Stimulated activated CD8-positive, alpha-beta memory T cell treated with anti-CD3 and anti-CD28 coated beads, Interleukin-2, amount 100 ng/mL, for 48 hours (primary cell): ENCODE measurements at places on chromosomes 3 and 15.

DNA sequence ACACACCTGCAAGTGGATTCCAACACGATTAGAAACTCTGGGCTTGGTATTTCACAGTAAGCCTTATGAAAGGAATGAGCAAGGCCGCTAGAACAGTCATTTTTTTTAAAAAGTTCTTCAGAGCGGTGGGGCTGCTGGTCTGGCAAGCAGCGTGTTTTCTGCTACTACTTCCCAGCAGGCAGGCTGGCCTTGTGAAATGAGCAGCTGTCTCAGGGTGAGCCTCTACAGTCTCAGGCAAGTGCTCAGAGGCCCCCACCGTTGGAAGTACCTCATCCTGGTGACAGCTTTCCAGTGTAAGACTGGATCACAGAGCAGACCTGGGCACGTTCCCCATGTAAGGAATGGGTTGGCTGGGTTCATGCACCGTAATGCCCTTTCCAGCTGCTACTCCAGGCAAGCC, 119.2 kb downstream of the LRIG1 start:
- DNase-seq, result no peak

GRCh38 chr3:12302564-12302963, 13.7 kb downstream of the PPARG start:
- no peak for DNase-seq

GRCh38 chr3:1506090-1506489, 413.3 kb downstream of the CNTN6 start:
- DNase-seq, result no peak

- no peak for DNase-seq
Observed at GRCh38 chr3:197186887-197187588, 111.4 kb downstream of the DLG1 start.

GRCh38 chr15:93467337-93467736, 378.3 kb upstream of the RGMA start:
- no peak for DNase-seq

GRCh38 chr3:44562147-44562546, 7.2 kb downstream of the ZKSCAN7 start:
- no peak for DNase-seq

DNA sequence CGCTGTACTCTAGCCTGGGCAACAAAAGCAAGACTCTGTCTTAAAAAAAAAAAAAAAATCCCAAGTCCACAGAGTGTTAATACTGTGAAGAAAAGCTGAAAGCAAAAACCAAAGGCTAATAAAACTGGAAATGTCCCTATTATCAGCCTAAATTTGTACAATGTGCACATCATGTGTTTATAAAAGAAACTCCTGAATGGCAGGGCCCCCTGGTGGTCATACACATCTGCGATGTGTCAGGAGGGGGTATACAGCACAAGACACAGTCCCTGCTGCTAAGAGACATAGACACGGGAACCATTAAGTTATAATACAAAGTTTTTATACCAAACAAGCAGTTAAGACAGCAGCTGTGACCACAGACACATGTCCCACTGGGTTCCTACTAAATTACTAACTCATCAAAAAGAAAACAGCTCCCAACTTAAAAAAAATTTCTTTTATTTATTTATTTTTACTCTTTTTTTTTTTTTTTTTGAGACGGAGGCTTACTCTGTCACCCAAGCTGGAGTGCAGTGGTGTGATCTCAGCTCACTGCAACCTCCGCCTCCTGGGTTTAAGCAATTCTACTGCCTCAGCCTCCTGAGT, 31.0 kb downstream of the IDH2 start:
- DNase-seq, result peak; percentile 60

DNA sequence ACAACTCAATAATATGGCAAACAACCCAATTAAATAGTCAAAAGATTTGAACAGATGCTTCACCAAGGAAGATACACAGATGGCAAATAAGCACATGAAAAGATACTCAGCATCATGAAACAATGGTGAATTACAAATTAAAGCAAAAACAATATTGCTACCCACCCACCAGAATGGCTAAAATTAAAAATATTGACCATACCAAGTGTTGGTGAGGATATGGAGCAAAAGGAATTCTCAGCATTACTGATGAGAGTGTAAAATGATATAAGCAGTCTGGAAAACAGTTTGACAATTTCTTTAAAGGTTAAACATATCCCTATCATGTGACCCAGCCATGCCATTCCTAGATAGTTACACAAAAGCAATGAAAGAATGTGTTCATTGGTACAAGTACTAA, 5.7 kb upstream of the PXYLP1 start:
- DNase-seq, result no peak

DNA sequence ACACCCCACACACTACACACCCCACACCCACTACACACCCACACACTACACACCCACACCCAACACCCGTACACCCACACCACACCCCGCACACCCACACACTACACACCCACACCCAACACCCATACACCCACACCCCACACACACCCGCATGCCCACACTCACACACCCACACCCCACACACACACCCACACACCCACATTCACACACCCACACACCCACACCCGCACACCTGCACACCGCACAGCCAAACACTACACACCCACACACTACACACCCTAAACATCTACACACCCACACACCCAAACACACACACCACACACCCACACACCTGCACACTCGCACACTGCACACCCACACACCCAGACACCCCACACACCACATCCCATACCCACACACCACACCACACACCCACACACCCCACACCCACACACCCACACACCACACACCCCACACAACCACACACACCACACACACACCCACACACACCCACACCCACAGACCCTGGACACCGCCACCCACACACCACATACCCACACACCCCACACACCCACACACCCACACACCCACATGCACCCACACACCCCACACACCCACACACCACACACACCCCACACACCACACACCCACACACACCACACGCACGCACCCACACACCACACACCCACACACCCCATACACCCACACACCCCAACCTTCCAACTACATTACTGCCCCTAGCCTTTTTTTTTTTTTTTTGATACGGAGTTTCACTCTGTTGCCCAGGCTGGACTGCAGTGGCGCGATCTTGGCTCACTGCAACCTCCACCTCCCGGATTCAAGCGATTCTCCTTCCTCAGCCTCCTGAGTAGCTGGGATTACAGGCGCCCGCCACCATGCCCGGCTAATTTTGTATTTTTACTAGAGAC, 16.9 kb downstream of the CEP19 start:
- DNase-seq, result no peak

DNA sequence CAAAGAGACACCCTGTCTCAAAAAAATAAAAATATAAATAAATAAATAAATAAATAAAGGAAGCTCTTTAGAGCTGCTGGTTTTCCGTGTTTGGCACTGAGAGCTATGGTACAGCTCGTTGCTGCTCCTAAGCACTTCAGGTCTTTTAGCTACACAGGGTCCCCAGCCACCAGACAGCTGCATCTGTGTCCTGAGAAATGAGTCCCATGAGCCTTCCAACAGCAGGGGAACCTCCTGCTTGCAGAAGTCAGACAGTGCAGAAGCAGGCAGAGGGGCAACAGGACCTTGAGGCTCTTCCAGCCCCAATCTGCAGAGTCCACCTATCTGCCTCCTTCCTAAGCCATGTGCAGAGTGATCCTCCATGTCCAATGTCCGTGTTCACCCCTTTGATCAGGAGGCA, 159.0 kb downstream of the SV2B start:
- no peak for DNase-seq

DNA sequence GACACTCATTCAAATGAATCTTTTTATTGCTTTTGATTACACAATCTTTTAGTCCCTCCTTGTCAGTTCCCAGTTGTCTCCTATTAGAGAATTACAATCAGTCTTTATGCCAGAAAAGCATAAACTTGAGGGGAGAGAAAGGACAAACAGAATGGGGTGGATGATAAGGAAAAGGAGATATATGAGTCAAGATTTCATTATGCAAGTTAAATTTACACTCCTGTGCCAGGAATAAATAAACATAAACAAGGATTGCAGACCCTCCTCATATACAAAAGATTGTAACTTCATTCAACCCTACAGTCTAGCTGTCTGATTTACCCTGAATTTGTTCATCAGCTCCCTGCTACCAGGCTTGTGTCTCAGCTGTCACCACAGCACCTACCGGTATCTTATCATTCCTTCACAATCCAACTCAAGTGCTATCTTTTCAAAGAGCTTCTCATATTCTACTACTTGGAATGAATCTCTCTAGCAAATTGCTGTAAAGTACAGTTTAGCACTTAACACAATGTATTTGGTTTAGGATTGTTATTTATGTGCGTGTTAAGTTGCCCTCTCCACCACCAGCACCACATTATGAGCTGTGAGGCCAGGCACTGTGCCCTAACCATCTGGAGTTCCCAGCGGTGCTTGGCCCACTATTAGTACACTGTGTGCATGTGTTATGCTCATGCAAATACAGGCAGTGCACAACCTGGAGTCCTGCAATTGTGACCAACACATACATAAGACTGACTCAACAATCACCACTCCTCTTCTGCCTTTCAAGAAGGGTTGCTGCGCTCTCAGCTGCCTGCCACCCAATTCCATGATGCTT, 504.1 kb downstream of the TBL1XR1 start:
- no peak for DNase-seq

GRCh38 chr15:78702609-78703333, 61.8 kb upstream of the CHRNB4 start:
- no peak for DNase-seq

DNA sequence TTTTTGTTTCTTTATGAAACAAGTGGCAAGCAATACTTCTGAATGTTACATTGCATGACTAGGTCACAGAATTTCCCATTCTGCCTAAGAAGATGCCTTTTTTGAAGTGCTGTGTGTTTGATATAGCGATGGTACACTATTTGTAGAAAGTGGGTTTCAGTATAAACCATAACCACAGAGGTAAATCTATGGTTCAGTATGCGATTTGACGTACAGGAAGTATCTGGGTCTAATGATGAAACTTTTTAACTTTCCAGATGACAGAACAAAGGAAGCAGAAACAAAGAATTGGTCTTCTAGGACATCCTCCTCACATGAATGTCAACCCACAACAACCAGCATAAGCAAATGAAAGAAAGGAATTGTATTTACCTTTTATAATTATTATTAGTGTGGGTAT, 133.4 kb upstream of the BHLHE40 start:
- DNase-seq, result no peak

DNA sequence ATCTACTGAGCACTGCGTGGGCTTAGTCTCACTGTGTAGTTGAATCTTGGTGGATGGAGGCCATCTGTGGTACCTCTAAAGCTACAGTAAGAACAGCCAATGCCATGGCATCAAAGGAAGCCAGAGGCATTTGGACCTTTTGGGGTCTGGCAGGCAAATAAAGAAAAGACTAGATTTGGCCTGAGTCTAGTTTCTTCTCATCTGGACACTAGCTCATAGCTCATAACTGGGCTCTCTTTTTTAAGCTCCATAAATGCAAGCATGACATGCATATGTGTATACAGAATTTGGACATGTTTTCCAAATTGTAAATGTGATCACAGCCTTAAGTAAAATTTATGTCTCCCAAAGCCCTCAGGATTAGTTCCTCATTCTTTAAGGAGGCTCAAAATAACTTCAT, 107.5 kb downstream of the CNTN6 start:
- DNase-seq, result no peak

DNA sequence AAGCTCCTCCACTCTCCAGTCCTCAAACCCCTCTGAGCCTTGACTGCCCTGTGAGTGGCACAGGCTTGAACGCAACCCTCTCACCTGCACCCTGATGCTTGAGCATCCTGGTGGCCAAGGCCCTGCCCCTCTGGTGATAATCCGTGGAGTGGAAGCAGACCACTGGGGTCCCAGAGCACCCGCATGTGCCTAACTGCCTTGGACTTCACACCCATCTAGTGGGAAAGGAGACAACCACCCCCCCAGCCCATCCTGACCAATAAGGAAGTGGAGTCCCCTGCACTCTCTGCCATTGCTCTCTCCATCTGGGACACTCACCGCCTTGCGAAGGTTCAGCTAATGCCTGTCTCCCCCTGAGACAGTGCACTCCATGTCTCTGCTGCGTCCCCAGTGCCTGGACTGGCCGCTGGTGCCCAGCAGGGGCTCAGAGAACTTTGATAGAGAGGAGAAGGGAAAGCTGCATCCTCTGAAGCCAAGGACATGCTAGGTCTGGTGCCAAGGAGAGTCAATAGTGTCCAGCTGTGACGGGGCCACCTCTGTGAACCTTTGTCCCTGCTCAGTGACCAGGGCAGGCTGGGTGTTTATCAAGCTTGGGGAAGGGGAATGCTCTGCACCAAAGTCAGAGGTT, 3.4 kb downstream of the KLF15 start:
- no peak for DNase-seq

- no peak for DNase-seq
Observed at GRCh38 chr3:151890721-151891141, 17.3 kb downstream of the SUCNR1 start.

- DNase-seq, result no peak
Observed at GRCh38 chr15:81294516-81294880, 29.4 kb downstream of the STARD5 start.

DNA sequence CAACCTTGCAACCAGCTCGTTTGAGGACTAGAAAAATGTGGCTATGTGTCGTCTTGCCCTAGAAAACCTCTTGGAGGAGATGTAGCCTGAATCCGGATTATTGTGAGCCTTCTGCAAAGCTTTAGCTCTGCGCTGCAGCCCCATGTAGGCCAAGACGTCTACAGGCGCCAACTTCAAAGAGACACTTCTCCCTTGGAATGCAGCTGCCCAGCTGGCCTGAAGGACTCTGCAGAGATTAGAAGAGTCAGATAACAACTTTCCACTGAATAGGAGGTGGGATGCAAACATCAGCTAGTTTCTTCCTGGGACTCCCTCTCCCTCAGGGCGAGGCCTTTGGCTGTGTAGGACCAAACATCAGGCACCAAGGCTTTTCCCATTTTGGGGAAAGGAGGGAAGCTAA, 356.5 kb upstream of the IL12A start:
- DNase-seq, result no peak

- no peak for DNase-seq
Observed at GRCh38 chr15:74904190-74904805, 2.4 kb downstream of the FAM219B start.

GRCh38 chr3:99833617-99834205, 16.0 kb downstream of the CMSS1 start:
- DNase-seq, result no peak

GRCh38 chr15:86810329-86810728, 730.7 kb downstream of the AGBL1 start:
- DNase-seq, result no peak

- no peak for DNase-seq
Observed at GRCh38 chr3:179806177-179806576, 153.3 kb downstream of the USP13 start.

GRCh38 chr3:161576714-161577510, 80.3 kb downstream of the OTOL1 start:
- DNase-seq, result no peak
